ENCODE measurements at places on chromosomes 2 and 18.

DNA sequence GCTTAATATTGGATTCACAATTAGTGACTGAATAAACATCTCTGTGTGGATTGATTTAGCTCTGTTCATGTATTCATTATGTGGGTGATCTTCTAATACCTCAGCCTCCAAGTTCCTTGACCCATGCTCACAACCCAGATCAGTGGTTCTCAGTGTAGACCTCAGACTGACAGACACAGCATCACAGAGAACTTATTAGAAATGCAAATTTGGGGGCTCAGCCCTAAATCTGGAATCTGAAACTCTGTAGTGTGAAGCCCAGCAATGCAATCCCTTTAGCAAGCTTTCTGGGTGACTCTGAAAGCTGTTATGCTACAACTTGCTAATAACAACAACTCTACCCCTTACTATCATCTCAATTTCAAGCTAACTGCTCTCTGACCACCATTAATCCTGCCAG, 273.1 kb upstream of the FANCL start:
- DNase-seq, result no peak

DNA sequence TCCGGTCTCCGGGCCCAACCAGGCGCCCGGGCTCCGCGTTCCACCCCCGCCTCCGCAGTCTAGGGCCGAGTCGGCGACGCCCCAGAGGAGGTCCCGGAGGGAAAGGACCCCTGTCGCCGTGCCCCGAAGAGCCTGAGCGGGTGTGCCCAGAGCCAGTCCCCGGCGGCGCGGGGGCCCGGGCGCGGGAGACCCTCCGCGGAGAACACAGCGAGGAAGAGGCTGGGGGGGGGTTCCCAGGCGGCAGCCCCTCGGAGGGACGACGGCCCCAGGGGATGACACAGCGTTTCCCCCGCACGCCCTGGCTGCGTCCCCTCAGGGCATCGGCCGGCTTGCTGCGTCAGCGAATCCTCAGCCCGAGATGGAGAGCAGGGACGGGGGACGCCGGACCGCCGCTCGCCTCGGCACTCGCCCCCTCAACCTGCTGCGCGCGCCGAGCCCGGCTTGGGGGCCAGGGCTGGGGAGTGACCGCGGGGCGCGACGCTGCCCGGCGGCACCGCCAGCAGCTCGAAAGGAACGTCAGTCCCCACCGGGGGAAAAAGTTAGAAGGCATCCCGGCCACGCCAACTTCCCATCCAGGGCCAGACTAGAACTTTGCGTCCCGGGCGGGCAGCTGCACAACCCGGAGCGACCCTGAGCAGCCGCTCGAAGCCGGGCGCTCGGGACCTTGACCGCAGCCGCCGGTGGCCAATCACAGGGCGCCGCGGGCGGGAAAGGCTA, 711 bp downstream of the SFXN5 start:
- DNase-seq, result no peak

- DNase-seq, result no peak
Observed at GRCh38 chr2:131034122-131035051, 58.9 kb downstream of the FAM168B start.

GRCh38 chr2:71263386-71263785, 36.5 kb upstream of the PAIP2B start:
- no peak for DNase-seq

DNA sequence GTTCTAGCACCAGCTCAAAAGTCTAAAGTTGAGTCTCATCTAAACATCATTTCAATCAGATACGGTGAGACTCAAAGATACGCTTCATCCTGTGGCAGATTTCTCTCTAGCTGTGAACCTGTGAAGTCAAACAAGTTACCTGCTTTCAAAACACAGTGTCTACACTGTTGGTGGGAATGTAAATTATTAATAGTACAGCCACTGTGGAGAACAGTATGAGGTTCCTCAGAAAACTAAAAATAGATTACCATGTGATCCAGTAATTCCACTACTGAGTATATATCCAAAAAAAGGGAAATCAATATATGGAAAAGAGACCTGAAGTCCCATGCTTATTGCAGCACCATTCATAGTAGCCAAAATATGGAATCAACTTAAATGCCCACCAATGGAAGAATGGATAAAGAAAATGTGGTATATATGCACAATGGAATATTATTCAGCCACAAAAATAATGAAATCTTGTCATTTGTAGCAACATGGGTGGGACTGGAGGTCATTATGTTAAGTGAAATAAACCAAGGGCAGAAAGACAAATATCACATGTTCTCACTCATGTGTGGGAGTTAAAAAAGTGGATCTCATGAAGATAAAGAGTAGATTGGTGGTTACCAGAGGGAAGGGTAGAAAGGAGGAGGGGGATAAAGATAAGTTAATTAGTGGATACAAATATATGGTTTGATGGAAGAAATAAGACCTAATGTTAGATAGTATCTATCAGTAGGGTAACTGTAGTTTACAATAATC, 11.7 kb downstream of the UBR3 start:
- DNase-seq, result no peak

DNA sequence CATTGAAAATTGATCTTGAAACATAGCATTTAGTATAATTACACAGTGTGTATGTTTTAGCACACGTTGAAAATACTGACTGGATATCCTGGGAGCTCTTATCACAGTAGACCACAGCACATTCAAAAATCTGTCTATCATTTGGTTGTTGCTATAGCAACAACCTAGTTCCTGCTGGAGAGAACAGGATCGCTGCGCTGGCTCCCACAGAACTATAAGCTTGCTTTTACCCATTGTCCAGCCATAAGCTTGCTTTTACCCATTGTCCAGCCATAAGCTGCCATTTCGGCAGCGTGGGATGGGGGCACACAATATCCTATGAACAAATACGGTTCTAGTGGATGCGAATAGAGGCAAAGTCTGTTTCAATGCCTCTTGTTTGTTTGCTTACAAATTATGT, 70.4 kb upstream of the ST6GAL2 start:
- DNase-seq, result peak; percentile 17

DNA sequence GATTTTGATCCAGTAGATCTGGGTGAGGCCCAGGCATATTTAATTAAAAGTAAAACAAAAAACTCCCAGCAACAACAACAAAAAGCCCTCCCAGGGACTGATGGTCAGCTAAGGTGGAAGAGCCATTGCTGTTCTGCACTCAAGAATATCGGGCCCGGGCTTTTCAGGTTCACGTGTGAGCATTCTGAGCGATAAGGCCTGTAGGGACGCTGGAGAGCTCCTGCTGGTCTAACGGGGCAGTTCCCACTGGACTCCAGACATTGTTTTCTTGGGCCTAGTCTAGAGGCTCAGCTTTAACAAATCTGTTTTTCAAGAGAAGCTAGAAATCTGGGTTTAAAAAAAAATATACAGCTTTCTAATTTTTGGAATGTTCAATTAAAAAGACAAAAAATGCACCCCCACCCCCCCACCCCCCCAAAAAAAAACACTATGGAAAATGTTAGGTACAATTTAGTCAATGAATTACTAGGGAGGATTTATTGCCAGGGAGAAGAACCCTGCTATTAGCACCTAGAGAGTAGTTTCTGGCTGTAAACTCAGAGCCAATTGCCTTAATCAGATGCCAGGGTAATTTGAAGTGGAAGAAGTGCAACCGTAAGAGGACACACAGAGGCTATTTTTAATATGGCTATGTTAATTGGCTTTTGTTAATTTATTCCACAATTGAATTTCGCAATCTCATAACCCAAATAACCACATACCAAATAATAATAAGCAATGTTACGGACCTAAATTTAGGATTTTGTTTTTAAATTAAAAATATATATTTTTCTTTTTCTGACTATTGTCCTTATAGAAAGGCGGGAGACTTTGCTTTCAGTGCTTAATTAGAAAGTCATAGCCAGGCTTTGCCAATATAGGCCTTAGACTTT, 78.9 kb downstream of the MAP4K4 start:
- DNase-seq, result no peak

- no peak for DNase-seq
Observed at GRCh38 chr18:74465775-74466174, 8.7 kb upstream of the DIPK1C start.

DNA sequence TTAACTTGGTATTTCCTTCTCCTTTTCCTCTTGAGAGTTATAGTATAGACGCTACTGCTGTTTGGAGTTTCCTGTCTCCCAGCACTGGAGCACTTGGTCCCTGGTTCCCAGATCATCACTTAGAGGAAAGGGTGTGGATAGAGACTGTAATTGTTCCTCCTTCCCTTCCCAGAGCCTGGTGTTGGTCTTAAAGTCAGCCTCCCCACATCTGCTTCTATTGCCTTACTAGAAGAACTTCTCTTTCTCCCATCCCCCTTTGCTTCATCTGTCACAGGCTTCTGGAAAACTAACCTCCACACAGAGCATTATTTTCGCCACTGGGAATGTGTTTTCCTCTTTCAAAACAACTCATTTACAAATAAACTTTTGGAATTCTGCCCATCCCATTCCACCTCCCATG, 131.0 kb downstream of the CCDC85A start:
- DNase-seq, result no peak

DNA sequence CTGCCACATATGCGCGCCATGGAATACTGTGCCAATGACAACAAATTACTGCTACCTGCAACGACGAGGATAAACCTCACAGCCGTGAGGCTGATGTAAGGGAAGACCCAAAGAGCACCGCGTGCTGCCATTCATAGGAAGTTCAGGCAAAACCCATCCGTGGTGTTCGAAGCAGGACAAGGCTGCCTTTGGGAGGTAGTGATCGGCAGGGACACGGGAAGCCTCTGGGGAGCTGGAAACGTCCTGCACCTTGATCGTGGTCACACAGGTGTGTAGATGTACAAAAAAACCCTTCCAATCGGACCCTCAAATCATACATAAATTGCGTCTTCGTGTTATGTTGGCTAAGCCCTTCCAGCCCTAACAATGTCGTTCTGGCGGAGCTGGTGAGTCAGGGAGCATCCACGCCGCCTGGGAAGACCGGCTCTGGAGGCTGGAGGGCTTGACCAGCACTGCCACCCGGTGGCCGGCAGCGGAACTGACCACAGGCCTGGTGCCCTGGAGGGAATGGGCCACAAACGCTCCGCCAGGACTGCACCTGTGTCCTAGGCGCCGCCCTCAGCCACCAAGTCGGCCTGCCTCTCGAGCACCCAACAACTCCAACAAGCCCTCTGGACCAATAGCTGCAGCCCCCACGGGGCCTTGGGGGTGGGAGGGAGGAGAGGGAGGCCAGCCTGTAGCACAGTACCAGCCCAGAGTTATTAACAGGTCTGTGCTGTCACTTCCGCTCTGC, 4.1 kb upstream of the NEURL3 start:
- peak; percentile 78 for DNase-seq

DNA sequence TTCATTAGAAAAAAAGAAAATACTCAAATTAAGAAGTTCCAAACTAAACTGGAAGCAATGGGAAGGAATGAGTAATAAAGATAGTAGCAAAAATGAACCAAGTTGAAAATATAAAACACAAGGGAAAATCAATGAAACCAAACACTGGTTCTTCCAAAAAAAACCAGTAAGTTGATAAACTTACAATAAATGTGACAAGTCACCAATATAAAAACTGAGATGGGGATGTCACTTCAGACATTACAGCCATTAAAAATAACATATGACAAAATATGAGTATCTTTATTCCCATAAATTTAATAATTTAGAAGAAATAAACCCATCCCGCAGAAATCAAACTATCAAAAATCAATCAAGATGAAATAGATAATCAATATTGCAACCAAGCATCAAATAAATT, 633.9 kb upstream of the RAB6C start:
- no peak for DNase-seq

DNA sequence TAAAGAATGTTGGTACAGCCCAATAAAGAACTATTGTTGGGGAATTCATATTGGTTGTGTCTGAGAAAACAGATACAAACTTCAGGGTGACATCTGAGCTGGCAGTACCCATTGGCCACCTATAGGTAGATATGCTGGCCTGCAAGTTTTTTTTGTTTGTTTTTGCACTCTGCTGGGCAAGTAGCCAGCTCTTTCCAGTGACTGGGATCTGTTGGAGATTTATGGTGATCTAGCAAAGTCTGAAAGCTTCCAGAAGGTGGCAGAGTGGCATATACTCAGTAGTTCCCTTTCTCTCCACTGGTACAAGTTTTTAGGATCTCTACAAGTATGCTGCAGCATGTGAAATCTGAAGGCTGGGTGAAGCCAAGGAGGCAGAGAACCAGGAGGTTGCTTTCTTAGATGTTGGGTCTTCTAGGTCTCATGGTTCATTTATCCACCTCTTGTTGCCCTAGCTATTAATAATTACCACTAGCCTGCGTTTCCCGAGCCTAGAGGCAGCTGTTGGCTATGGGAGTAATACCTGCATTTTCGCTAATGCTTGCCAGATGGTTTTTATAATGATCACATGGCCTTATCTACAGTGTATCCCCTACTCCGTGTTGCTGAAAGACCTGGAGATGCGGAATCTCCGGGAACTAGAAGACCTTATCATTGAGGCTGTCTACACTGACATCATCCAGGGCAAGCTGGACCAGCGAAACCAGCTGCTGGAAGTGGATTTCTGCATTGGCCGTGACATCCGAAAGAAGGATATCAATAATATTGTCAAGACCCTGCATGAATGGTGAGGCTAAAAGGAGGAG, 9.5 kb downstream of the COPS7B start:
- peak; percentile 93 for DNase-seq

- no peak for DNase-seq
Observed at GRCh38 chr2:143716522-143716921, 587.3 kb downstream of the ARHGAP15 start.

DNA sequence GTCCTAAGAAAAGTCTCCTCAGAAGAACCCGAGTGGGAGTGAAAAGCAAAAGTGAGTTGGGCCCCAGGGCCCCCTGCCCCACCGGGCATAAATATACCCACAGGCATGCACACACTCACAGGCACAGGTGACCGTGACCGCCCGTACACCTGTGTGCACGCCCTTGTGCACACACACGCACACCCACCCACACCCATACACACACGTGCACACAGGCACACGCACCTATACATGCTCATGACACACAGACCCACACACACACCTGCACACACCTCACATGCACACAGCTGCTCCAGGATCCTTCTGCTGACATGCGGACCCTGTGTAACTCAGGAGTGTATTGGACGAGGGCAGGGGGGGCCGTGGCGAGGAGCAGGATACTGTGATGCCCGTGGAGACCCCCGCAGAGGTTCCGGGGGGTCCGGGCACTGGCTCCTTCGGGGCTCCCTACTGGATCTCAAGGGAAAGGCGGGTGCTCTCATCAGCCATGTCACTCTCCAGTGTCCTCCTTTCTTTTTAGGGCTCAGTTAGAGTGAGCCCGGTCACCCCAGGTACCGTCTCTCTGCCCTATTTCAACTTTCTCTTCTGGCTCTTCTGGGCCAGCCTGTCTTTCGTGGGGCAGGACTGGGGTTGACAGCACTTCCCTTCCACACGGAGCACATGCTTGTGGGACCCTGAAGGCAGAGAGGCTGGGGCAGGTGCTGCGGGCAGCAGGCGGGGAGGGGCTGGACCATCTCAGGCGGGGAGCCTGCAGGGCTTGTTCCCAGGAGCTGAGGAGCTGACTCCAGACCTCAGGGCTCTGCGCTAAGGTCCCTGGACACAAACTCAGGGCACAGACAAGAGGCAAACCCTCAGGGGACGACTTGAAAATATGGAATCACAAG, 48.5 kb downstream of the TPO start:
- no peak for DNase-seq

Data from HFFc6 (cell line).